ENCODE measurements at places on chromosomes 11 and 22.

DNA sequence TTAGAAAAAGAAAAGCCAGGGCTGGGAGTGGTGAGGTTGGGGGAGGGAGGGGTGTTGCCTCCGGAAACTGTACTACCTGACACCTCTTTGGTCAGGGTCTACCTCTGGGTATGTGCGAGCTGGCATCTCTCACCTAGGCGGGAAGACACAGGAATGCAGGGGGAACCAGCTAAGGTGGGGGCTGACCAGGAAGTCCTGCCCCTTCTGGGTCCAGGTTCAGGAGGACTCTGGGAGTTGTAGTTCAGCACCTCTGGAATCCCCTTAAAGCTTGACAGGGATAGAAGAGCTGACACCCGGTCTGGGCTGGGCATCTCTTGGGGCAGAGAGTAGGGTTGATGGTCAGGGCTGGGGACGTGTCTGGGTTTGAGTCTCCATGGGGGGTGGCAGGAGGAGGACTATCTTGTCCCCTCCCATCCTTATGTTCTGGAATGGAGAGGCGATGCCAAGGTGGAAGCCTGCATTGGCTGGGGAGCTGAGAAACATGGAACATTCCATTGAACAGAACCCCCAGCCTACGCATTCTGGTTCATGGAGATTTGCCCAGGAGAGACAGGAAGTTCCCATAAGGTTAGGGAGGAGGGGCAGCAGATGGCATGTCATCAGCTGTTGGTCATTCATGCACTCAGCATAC, 2.1 kb upstream of the KIAA1671 start:
- DNase-seq: no peak

DNA sequence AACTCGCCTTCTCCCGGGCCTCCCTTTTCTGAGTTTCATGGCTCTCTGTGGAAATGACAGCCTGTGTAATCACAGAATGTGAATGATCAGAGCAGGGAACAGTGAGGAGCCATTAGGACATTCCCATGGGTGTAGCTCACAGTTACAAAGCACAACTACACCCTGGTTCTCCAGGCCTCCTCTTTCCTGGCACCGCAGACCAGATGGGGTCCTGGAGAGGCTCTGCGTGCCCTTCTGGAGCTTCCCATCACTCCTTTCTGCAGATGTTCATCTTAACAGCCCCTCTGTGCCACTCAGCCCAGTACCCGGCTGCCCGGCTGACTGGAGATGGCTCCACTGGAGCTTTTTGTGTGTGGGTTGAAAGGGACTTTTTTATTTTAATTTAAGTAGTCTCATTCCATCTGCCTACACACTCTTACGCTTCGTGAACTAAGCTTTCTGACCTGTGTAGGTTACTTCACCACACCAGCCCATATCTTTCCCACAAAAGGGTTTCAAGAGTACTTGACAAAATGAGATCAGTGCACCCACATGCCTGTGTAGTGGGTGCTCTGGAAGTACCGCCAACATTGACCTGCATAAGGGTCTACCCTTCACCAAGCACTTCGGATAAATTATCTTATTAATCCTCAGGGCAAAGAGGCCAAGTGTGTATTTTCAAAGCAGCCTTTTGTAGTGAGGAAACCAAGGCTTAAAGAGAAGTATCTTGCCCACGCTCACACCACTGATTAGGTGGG, 29.8 kb downstream of the SREBF2 start:
- DNase-seq: peak; percentile 50

DNA sequence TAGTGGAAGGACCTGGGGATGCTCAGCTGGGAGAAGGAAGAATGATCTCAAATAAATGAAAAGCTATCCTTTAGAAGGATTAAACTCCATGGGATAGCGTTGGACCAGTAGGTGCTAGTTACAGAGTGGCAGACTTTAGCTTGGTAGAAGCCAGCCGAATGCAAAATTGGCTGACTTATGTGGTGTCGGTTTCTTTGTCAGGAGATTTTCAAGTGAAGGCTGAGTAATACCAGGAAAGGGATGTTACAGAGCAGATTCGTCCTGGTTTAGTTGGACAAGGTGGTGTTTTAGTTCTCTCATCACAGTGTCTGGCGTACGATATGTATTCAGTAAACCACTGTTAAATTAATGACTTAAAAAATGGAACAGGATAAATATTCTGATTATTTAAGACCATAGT, 26.0 kb downstream of the FDX1 start:
- no peak for DNase-seq

DNA sequence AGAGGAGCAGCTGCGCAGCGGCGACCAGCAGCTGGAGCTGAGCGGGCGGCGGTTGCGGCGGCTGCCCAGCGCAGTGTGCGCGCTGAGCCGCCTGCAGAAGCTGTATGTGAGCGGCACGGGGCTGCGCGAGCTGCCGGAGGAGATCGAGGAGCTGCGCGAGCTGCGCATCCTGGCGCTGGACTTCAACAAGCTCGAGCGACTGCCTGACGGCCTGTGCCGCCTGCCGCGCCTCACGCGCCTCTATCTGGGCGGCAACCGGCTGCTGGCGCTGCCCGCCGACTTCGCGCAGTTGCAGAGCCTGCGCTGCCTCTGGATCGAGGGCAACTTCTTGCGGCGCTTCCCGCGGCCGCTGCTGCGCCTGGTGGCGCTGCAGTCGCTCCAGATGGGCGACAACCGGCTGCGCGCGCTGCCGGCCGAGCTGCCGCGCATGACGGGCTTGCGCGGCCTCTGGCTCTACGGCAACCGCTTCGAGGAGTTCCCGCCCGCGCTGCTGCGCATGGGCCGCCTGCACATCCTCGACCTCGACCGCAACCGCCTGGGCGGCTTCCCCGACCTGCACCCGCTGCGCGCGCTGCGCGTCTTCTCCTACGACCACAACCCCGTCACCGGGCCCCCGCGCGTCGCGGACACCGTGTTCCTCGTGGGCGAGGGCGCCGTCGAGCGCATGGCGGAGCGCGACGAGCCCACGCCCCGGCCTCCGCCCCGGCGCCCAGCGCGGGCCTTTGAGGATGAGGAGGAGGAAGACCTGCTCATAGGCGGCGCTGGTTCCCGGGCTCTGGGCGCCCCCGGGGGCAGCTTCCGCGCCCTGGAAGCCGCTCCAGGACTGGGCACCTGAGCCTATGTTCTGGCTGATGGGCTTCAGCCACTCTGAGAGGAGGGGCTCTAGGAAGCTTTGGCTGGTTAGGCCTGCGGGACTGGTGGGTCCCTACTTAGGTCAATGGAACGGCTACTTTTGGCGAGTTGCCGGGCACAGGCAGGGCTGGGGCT, 787 bp downstream of the LRRC10B start:
- DNase-seq: peak; percentile 41

DNA sequence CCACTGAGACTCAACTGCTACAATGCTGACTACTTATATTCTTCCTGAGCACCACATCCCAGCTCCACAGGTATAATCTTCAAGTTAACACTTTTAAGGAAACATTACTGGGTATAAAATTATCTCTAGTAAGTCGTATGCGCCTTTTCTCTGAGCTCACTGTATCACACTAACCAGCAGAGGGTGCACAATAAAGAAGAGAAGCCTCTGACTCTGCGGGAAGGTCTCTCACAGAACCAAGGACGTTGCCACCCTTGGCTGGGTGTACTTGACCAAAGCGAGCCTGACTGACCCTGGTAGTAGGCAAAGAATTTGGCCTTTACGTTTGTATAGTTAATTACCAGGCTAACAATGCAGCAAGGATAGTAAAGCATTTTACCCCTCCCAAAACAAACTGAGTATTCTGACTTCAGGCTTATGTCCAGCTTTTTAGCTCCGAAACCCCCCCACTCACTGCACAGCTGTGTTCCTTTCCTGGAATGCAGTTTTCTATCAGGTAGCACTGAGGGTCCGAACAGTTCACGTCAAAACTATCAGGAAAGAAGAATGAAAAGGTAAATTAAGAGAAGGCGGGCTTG, at the start of gene BTBD18:
Gene BTBD18 (minus strand): TSS at position 144 of the 578 bp plus-strand sequence. CDS start 631 bp downstream, outside the sequence.
- no peak for DNase-seq

DNA sequence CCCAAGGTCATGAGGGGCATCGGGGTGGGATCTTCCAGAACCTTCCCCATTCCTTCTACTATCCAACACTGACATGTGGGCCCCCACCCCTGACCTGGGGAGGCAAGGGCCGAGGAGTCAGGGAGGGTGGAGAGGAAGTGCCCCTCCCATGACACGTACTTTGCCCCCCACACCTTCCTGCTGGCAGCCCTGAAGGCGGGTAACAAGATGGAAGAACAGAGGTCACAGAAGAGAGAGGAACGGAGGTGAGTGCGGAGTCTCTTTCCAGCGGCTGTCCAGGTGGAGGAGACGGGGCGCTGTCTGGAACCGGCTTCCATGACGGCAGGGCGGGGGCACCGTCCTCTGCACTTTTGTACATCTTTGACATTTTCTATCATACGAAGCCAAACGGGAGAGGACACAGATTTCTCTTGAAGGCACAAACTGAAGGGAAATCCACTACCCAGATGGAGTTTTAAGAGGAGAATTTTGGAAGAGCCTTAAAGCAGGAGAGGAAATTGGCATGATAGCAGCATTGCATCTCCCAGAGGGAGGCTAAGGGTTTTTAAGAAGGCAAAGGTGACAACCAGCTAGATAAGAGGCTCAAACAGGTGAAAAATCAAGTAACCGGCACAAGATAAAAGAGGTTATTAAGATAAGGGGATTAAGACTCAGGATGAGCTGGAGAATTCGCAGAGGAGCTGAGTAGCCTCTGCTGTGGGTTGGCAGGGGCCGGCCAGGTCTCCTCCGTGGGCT, 16.7 kb downstream of the OSBPL5 start:
- no peak for DNase-seq

DNA sequence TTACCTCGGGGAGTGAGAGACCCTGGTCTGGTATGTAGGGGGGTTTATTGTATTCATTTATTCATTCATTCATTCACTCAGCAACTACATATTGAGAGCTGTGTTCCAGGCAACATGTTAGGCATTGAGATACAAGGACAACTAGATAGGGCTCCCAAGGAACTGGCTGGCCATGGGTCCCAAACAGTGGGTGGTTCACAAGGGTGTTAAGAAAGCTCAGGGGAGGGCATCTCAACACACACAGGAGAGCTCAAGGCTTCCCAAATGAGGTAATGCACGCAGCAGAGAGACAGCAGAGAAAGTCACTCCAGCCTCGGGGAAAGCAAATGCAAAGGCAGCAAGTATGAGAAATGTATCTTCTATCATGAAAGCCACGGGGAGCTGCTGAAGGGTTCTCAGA, 51.8 kb downstream of the BTG4 start:
- no peak for DNase-seq

GRCh38 chr22:48781868-48782267, 1045.8 kb downstream of the BRD1 start:
- no peak for DNase-seq

GRCh38 chr22:26707090-26707489, 49.7 kb downstream of the MIAT start:
- DNase-seq: no peak

DNA sequence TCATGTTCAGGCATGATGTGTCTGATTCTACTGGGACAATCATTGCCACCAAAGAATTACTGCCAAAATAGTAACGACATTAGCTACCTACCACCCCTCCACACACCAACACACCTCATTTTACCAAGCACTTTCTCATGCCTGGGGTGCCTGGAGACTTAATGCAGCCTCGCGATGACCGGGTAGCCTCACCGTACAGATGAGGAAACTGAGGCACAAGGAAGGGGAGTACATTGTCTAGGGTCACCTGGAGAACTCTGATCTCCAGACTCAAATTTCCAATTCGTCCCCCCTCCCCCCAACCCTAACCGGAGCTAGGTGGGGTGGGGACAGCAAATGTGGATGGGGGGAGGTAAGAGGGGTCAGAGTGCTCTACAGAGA, 2.7 kb upstream of the RTN4RL2 start:
- DNase-seq: no peak
